ENCODE measurements at places on chromosomes 7 and 10.

GRCh38 chr10:103042129-103042528 lies 124.0 kb downstream of the CNNM2 start:
- DNase-seq, result no peak

DNA sequence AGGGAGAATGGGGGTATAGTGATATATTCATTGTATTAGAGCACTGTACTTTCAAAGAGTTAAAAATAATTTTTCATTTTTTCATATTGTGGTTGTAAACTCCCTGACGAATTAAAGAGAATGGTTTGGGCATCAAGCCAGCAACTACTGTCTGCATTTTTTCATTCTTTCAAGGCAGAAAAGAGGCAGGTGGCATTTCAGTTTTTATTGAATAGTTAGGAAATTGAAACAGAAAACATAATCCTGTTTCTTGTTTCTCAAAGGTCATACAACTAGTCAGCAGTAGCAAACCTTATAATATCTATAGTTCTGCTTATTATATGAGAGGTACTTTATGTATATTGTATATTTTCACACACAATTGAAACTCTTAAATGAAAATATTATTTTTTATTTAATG lies 303.9 kb upstream of the KCND2 start:
- no peak for DNase-seq

DNA sequence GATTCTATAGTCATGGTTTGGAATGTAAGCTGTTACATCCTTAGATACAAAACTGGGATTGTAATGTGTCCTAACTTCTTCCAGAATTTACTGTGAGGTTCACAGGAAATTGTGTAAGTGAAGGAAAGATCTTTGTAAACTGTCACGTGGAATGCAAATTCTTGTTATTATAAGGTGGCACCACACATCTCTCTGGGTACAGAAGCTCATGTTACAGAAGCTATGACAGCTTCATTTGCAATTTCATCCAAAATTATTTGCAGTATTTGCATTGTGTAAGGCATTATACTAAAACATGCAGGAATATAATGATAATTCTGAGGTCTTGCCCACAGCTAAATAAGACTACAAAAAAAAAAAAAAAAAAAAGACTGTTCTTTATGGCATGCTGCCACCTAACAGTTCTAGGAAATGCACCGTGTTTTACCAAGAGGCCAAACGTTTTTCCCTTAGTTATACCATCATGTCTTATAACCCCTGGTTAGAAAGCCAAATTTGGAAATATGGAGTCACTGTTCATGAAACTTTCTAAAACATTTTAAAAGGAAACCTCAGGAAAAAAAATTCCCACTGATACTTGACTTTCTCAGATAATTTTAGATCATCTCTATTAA lies 17.6 kb downstream of the MINDY3 start:
- DNase-seq, result no peak

GRCh38 chr7:100649826-100650565 lies 6.3 kb downstream of the ACTL6B start:
- DNase-seq, result no peak

DNA sequence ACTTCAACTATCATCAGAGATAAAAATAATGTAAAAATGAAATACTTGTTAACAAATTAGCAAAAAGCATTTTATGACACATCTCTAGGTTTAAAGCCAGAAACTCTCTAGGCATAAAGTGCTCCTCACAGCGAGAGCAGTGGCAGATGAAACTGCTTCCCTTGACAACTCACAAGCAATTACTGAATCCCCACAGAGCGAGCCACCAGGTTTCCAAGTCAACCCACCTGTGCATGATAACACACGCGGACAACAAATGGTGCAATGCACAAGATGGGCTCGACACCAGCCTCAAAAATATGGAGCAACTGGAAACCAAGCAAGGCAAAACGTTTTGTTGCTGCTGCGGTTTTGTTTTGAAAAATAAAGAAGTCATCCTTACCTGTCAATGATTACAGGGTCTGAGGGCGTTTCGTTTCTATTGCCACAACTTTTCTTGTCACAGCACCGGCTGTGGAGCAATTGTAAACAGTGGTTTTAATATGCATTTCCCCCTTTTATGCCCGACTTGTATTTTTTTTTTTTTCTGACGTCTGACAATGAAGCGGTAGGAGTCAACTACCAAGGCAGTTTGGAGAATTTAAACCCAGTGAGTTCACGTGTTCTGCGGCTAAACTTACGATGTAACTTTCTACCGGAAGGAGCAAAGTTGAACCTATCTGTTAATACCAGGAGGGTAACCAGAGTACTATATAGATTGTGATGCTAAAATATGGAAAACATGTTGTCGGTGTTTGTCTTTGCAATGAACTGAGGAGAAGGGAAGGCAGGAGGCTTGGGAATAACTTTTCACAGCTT lies 7.0 kb downstream of the EBF3 start:
- no peak for DNase-seq

DNA sequence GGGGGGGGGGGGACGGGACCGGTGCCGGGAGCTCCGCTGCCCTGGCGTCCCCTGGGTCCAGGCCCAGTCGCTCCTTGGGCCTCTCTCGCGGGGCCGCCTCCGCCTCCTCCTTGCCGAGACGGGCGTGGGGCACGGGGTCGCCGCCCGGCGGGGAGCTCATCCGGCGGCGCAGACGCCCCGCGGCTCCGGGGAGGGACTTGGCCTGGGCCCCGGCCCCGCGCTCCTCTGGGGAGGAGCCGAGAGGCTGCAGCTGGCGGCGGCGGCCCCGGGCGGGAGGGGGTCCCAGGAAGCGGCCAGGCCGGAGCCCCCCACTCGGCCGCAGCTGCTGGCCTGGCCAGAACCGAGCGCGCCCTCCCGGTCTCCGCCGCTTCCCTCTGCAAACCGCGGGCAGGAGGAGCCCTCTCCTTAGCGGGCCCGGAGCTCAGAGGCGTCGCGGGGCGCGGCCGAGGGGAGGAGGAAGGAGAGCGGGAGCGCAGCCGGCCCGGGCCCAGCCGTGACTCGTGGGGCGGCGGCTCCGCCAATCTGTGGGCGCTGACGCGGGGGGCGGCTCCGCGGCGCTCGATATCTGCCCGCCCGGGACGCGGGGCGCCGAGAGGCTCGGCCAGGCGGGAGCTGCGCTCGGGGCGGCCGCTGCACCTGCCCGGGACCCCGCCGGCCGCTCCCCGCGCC lies at the start of gene FAM20C:
Gene FAM20C (plus strand): TSS at position 591 of the 669 bp plus-strand sequence. CDS start 629 bp downstream, outside the sequence.
- DNase-seq, result no peak

DNA sequence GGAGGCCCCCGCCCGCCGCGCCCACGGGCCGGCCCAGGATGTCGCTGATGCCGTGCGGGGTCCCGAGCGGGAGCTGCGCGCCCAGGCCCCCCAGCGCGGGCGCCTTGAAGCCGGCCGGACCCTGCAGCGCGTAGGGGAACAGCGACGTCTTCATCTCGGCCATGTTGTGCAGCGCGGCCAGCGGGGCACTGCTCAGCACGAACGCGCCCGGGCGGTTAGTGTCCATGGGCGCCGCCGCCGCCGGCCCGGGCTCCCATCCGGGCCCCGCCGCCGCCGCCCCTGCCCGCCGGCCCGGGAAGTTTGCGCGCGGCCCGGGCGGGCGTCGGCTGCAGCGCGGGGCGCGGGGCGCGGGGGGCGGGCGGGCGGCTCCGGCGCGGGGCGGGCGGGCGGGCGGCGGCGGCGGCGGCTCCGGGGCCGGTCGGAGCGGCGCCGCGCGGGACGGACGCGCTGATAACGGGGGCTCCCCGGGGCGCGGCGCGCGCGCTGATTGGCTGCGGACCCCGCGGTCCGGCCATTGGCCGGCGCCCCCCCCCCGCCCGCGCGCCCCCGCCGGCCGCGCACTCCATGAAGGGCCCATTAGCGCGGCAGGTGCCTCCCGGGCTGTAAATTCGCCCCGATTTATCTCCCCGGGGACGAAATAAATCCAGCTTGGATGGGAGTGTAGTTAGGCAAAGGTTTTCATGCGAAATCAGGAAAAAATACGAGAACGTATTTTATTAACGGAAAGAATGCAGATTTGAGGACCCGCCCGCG lies at the start of gene NKX6-2:
Gene NKX6-2 (minus strand): TSS at position 425 of the 753 bp plus-strand sequence. CDS start 199 bp downstream, at position 226.
- no peak for DNase-seq

GRCh38 chr7:3371601-3372000 lies 70.5 kb downstream of the SDK1 start:
- no peak for DNase-seq

GRCh38 chr7:2965301-2965700 lies 78.4 kb downstream of the CARD11 start:
- no peak for DNase-seq

- peak; percentile 93 for DNase-seq
These were observed 1.4 kb upstream of the LCOR start for GRCh38 chr10:96830511-96831199.

GRCh38 chr7:143811-144453 lies 48.4 kb upstream of the FAM20C start:
- DNase-seq, result peak; percentile 21

- no peak for DNase-seq
These were observed 34.3 kb downstream of the DIP2C start for GRCh38 chr10:655184-655583.

GRCh38 chr7:15813448-15813847 lies 127.0 kb upstream of the MEOX2 start:
- no peak for DNase-seq

- DNase-seq, result no peak
These were observed 54.2 kb downstream of the FAM53B start for GRCh38 chr10:124689911-124690498.

GRCh38 chr7:158328376-158329013 lies 259.1 kb downstream of the PTPRN2 start:
- DNase-seq, result no peak

Data from NAMALWA (cell line).